ENCODE measurements at places on chromosomes 6 and 20. TPM values are rescaled to one million over a fixed set of nuclear protein-coding genes. Genes with fewer than 3 reads are reported as not detected.

The CNR1 gene
- total RNA-seq: 7.8 TPM

The CCN6 gene
- not detected for total RNA-seq

The FAM83B gene
- total RNA-seq: 20.3 TPM

DNA sequence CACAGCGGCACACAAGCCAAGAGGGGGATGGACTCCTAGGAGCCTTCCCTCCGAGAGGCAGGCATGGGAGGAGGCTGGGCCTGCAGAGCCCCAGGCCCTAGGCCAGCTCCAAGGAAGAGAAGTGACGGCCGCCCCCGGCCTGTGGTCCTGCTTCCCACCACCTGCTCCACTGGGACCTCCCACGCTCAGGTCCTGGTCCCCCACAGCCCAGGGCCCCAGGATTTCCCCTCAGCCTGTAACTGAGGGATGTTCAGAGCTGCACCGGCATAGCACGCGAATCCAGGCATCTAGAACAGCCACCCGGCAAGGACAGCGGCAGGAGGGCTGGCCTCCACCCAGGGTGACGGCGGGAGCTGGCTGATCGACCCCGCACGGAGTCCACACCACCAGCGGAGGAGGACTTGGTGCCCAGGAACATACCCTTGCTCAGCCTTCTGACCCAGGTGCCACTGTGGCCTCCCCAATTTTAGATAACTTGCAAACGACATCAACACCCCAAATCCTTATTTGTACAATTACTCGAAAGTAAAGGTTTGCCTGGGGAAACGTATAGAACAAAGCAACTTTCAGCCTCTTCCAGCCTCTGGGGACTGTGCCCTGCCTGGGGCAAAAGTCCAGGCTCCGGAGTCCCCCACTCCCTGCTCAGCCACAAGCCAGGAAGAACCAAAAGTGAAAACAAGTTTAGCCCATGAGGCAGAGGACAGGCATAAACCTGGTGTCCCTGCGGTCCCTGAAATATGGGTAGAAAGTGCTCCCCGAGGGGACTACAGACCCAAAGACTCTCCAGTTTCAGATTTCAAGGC is 3.5 kb downstream of the GATA5 start:
- H3K27me3 ChIP-seq: peaks cover 12% of the 10 kb centered on the region
- no peak overlapping the region for H3K27ac ChIP-seq
- no peak overlapping the region for H3K4me3 ChIP-seq
- peaks cover 17% of the 10 kb centered on the region for H3K4me1 ChIP-seq

DNA sequence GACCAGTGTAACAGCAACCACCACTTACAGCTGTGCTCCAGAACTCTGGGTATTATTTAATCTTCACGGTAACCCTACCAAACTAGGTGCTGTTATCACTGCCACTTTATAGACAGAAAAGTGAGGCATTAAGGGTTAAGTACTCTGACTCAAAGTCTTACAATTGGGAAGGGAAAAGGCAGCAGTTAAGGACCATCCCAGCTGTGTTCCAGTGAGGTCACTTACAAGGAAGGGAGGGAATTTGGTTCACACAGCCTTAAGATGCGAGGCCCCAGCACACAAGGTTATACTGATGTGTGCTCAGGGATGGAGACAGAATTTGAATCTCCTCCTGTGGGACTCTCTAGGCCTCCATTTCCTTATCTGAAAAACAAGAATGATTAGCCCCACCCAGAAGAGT is 46.7 kb downstream of the TRERF1 start:
- H3K4me1 ChIP-seq: peaks cover 5% of the 10 kb centered on the region
- DNase-seq: no peak
- H3K27me3 ChIP-seq: no peaks in the 10 kb centered on the region
- H3K4me3 ChIP-seq: no peak overlapping the region

DNA sequence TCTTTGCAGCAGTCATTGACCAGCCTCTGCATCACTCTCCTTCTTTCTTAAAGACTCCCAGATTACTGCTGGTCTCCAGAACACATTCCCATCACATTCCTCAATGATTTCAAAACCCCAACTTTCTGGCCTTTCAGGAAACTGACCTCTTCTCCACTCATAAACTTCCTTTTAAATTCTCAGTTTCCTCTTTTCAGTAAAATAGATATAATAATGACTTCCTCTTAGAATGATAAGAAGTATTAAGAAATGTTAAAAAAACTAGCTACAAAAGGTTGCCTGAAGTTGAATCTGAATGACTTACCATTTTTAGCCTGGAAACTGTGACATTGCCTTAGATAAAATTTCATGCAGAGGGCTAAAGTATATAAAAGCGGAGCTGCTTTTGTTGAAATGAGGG is 239.3 kb downstream of the OGFRL1 start:
- no peak overlapping the region for H3K4me3 ChIP-seq
- no peaks in the 10 kb centered on the region for H3K36me3 ChIP-seq
- no peak for DNase-seq
